ENCODE measurements at places on chromosomes 1 and 21.

- DNase-seq = no peak
These were observed 787 bp upstream of the GIPC2 start for GRCh38 chr1:78044796-78045562.

DNA sequence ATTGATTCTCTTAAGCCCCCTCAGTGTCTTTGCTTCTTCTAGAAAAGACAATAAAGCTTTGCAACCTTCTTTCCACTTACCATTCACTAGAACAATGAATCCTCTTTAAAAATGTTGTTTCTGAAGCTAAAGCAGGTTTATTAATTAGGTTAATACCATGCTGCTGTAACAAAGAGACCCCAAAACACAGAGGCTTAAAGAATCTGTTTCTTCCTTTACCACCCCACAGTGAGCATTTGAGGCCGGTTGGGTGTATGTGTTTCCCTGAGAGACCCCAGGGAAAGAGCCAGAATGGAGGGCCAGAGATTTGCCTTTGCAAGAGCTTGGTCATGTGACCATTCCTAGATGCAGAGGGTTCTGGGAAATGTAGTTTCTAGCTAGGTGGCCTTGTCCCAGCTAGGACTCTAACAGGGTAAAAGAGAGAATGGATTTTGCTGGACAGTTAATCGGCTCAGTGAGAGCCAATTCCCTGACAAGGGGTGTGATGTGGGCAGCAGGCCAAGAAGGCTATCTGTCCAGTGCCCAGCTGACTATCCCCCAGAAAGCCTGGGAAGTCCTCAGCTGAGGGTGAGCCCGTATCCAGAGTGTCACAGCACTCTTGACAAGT lies 191.8 kb upstream of the TMEM51 start:
- no peak for DNase-seq

DNA sequence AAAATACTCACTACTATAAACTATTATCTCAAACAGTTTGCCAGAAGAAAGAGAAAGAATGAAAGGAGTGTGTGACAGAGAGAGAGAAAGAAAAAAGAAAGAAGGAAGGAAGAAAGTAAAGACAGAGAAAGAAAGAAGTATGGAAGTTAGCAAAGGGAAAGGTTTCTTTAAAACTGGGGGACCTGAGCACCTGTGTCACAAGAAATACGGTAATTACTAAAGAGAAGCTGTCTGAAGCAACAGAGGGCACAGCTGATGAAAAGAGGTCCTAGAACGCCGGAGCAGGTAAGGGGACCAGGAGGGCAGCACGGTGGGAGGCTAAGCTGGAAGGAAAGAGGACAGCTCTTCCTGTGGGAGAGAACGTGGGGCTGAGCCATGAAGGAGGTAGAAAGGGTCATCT lies 163.6 kb downstream of the DSCAM start:
- DNase-seq = no peak

DNA sequence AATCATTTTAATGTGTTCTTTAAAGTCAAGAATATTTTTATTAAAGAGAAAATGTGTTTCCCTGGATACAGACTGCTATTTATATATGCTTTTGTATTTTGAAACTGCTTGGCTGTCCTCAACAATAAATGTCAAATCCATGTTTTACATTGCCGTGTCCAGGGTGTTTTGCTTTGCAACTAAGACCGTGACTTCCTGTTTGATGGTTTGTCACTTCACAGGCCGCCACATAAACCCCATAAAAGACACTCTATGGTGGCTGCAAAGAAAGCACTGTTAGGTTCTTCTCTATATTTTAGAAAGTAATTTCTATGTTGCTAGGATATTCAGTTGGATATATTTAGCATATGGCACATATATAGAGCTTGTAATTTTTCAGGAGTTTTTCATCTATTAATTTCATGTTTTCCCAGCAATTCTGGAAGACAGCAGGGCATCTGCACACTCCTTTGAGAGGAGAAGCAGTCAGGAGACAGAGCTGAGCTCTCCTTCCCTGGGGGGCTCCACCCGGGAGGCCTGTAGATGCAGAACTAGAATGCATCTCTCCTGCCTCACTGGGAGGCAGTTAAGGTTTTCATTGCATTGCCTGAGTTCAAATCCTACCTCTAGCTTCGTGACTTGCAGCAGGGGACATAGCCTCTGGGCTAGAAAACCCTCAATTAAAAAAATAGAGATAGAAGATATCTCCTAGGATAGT lies 33.1 kb downstream of the PRDM2 start:
- no peak for DNase-seq

- DNase-seq = no peak
These were observed 12.3 kb upstream of the GSTM4 start for GRCh38 chr1:109643385-109644230.

GRCh38 chr1:26066857-26067256 lies 573 bp downstream of the TRIM63 start:
- DNase-seq = no peak
